ENCODE measurements at places on chromosomes 6 and 20.

DNA sequence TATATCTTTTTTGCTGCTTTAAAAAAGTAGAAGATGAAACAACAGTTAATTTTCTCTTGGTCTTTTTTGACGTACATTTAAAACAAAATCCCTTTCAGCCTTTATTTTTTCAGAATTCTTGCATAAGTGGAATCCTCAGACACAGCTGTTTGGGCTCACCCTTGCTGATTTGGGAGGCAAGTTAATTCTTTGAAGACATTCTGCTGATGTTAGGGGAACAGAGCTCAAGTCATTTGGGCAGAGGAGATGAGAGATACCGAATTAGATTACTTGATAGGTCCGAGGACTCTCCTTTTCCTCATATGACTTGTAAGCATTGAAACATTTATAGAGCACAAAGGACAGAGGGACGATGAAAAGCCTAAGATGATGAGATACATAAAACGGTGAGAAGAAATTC lies 567.9 kb upstream of the CITED2 start:
- DNase-seq: no peak

GRCh38 chr20:3068986-3069900 lies 2.2 kb upstream of the OXT start:
- DNase-seq: peak; percentile 31

GRCh38 chr6:87706187-87706966 lies 4.3 kb upstream of the AKIRIN2 start:
- no peak for DNase-seq

- DNase-seq: no peak
Observed at GRCh38 chr20:57450931-57451330, 59.7 kb downstream of the RBM38 start.

DNA sequence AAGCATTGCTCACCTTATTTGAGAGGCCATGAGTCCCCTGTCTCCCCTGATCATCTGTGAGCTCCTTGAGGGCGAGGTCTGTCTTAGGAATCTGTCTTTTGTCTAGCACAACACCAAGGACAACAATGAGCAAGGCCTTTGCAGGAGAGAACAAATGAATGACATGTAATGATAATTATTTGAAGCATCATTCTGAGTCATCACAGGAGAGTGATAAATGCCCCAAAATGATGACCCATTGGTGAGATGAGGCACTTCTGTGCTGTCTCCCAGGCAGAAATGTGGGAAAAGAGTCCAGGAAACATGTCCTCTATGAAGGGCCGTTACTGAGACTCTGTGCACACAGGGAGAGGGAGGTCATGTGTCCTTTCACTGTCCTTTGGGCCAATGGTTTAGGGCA lies 105.2 kb upstream of the LRFN2 start:
- DNase-seq: no peak

Measured in CD4-positive, alpha-beta T cell treated with Interleukin-4 for 1 hour (primary cell).